NCI-H226 (cell line): ENCODE measurements at places on chromosomes 3 and 15.

GRCh38 chr15:87713475-87713879, 543.1 kb downstream of the NTRK3 start:
- no peak for DNase-seq

DNA sequence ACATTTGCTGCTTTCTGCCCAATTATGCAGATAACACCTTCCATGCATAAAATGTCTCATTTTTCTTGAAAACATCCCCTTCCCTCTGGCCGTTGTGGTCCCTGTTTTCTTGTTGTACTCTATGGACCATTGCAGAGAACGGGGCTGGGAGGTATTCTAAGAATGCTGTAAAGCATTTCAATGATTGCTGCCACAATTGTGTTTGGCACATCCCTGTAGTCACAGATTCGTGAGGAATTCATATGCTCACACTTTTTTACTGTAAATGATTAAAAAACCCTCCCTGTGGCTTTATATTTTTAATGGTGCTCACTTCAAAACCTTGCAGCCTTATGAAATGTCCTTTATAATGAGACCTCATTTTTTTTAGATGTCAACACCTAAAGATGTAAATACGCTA, 207.2 kb upstream of the GBE1 start:
- DNase-seq = no peak

GRCh38 chr15:38532728-38533127, 31.9 kb downstream of the RASGRP1 start:
- DNase-seq = no peak

DNA sequence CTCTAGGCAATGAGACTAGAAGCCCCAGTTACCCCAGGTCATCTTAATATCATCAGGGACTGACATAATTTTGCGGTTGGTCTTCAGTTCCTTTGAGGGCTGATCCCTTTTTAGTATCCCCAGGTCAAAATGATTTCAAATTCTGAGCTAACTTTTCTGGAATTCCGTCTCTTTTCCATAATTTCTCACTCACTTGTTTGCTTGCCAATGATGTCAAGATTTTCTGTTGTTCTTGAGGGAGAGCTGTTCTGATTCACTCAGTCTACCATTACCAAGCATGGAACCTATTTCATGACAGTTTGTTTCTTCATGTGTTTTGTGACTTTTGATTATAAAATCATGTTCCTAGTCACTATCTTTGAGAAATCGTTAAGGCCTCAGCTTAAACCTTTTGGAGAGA, 190.5 kb upstream of the LYSMD4 start:
- no peak for DNase-seq

DNA sequence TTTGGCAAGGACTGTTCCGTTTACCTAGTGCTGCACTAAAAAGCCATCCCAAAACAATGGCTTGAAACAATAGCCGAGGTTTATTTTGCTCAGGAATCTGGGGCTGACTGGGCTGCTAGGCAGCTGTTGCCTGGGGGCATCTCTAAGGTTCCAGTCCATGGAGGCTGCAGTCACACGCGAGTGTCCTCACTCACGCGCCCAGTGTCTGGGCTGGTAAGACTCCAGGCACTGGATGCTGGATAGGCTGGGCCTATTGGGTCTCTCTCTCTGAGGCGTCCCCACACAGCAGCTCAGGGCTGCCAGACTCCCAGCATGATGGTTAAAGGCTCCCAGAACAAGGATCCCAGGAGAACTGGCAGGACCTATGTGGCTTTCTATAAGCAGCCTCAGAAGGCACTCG, 34.2 kb downstream of the ALS2CL start:
- DNase-seq = no peak

- no peak for DNase-seq
Observed at GRCh38 chr3:30502051-30502741, 104.2 kb upstream of the TGFBR2 start.

GRCh38 chr3:191005790-191006189, 143.3 kb upstream of the GMNC start:
- DNase-seq = no peak

GRCh38 chr15:38401106-38401505, 52.8 kb upstream of the FAM98B start:
- peak; percentile 10 for DNase-seq

DNA sequence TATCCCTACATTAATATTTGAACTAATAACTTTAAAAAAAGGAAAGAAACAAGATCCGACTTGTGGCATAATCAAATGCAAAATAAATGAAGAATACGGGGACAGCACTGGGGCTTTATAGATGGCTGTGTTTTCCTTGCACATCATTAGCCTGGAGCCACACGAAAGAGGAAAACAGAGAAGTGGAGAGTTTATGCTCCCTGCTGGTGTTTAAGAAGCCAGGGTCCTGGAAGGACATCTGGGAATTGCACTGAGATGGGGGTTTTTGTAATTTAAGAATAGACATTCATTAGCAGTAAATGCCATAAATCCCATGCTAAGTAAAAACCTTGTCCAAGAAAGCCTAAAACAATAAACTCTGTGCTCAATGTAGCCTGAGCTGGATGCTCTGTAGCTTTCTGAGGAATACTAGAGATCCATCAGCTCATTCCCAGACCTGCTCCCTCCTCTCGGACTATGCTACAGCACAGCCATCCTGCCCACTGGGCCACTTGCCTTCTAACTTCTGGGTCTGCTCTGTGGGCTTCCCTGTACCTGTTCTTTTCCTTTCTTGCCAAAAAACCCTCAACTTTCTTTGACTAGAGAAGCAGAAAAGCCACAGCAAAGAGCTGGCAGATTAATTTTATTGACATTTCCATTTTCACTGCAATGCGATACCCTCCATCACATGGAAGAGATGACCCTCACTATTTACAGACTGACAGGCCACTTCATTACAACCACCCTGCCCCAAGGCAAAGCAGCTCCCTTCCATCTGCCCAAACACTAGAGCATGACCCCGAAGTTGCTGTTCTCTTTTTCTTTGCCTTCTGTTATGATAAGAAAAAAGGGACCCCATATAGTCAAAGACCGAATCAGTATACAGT, 62.3 kb downstream of the MEIS2 start:
- DNase-seq = no peak

GRCh38 chr3:151415289-151415688, 30.7 kb upstream of the P2RY12 start:
- no peak for DNase-seq

DNA sequence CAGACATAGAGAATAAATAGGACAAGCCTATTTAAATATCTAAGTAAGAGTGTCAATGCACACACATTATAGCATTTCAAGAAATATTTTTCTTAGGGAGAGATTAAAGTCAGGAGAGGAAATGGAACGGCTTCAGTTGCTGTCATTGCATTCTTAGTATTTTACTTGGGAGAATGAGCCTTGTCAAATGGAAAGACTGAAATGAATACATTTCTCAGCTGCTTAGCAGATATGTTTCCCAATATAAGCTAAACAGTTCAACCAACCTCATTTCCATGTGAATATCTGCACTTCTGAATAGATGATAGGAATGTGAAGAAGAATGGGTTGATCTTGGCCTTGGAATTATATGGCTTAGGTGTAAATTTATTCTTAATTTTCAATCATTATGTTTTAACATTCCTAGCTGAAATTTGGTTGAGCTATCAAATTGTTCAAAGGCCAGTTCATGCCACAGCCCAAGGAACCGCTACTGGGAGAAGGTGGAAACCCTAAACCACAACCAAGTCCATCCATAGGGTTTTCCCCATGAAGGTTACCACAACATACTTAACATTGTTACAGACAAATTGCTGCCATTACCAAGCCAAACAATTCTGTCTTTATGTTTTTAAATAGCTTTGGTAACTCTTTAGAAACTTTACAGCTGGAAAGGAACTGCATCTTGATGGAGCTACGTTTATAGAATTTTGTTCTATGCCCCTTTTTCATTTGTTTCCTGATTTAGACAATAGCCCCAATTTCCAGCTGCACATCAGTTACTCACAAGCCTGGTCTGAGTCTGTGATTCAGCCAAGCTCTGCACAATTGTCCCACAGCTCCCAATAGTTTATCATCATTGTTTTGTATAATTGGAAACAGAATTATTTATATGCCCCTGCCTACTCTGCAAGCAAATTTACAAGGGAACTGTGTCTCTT, 459.6 kb downstream of the MECOM start:
- DNase-seq = no peak

DNA sequence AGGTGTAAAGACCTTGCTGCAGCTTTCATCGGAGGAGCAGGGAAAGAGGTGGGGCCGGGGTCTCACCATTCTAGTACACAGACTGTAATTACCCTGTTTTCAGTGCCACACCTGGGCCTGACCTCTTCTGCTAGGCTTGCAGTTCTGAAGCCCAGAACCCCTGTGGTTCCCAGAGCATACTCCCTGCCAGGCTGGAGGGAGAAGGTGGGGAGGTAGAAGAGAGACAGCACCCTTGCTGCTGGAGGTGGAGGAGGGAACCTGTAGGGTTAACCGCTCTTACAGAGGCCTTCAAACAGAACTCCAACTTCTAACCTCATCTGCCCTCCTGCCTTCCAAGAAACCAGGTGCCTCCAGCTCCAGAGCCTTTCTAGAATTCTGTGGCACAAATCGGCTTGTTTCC, 27.0 kb downstream of the PCOLCE2 start:
- DNase-seq = no peak

GRCh38 chr15:25058080-25058785, 103.4 kb downstream of the SNRPN start:
- no peak for DNase-seq

GRCh38 chr3:108486941-108487340, 23.5 kb downstream of the MYH15 start:
- peak; percentile 70 for DNase-seq

GRCh38 chr3:195101927-195102608, 168.9 kb downstream of the XXYLT1 start:
- no peak for DNase-seq

DNA sequence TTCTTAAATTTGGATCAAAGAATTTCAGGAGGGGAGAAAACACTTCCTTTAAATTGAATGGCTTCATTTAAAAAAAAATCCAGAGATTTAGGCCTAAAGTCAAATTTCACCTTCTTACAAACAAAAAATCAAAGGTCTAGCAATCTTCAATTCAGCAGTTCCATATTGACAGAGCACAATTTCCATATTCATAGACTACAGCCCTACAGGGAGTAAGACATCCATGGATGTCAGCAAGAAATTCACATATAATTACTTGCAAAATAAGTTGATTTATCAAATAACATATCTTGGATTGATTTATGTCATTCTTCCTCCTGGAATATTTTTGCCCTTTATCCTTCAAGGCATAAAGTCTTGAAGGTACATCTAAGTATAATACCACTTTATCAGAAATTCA, 103.4 kb downstream of the CNTN3 start:
- DNase-seq = no peak

DNA sequence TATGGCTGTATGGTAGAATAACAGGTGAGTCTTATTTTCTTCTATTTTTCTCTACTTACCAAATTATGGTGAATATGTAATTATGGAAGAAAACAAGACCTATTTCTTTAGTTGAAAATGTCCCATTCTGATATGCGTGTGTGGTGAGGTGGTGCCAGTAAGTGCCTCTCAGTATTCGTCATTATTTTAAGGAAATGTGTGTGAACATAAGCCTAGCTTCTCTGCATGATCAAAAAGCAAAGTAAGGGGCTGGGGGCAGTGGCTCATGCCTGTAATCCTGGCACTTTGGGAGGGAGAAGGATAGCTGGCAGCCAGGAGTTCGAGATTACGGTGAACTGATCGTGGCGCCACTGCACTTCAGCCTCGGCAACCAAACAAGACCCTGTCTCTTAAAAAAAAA, 26.0 kb downstream of the LARS2 start:
- DNase-seq = no peak

DNA sequence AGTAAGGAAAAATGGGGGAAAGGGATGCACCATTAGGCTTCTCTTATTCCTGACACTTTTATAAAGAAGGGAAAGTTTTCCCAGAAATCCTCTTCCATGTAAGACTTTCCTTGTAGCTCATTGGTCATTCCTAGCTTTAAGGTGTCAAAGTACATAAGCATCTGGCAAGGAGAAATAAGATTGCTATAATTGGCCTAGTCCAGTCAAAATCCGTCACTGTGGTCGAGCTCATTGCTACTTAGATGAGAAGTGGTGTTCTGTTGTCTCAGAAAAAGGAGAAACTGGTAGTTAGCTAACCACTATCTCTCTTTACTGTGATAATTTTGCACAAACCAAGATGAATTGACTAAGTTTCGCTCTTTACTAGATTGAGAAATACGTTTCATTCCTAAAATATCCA, 370.1 kb downstream of the CNTN4 start:
- no peak for DNase-seq

DNA sequence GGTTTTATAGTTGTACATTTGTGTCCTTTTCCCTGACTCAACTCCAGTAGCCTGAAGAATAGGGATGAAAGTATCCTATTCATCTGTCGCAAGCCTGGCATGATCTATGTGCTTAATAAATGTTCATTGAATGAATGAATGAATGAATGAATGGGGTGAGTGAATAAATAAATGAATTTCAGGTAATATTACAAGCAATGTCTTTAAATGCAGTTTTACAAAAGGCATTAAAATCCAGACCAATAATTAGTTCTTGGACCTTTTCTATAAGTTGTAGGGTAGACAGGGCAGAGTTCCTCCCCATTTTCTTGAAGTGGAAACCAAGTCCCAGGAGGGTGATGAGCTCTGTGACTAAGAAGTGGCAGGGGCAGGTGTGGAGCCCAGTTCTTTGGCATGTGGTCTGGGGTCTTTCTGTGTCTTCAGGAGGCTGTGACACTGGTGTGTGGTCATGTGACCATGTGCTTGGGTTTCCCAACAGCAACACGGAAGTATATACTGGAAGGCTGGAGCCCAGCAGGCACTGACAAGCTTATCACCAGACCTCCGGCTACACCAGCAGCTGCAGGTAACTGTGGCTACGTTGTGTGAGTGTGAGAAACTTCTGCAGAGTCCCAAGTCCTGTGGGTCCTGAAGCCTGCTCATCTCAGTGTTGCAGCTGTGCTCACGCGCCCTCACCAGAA, 18.3 kb downstream of the XYLB start:
- DNase-seq = no peak

GRCh38 chr3:146160321-146160963, 542 bp downstream of the PLOD2 start:
- peak; percentile 81 for DNase-seq

GRCh38 chr3:40516201-40516600, 8.6 kb upstream of the ZNF621 start:
- no peak for DNase-seq

GRCh38 chr3:86634361-86634760, 356.6 kb downstream of the VGLL3 start:
- DNase-seq = no peak

- no peak for DNase-seq
Observed at GRCh38 chr3:13229273-13229949, 156.2 kb upstream of the IQSEC1 start.

DNA sequence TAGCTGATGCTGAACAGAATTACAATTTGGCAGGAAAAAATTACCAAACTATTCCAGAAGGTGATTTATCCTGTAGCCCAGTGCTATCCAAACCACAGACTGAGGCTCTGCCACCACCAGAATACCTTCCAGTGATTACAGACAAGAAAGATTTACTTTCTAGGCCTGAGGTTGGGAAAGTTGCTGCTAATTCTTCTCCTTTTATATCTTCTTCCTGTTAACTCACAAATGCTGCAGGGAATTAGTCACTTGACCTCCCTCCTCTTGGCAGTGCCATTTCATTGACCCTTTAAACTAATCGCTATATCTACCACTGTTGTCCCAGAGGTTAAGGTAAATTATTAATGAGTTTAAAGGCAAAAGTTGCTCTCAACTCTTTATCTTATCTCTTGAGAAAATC, 118.4 kb downstream of the CTNNB1 start:
- peak; percentile 78 for DNase-seq
